ENCODE measurements at places on chromosomes 6 and 20.

DNA sequence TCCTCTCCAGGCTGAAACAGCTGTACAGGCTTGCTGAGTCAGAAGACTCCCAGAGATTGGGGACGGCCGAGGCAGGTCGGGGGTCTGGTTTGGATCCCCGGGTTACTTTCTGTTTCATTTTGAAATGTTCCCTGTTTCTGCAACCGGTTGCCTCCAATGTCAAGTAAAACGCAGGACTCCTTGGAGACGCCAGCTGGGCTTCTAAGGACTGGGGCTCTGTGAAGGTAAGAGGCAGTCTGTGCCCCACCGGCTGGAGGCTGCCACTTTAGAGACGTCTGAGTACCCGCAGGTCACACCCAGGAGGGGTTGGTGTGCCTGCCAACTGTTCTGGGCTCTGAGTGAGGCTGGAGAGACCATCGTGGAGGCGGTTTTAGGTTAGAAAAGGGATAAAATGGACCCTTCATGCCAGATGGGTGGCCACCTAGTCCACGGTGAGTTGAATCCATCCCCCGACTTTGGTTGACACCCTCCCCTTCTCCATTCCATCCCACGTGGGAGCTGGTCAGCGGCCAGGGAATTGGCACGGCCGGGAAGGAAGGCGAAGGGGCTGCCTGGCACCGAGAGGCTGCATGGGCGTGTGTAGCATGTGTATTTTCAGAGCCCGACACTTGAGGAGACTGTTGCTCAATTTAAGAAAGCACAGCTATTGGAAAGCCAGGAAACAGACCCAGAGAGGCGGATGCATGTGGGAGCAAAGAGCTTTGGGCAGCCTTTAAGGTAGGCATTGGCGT, 240.9 kb downstream of the PHACTR1 start:
- DNase-seq, result peak; percentile 36

- no peak for DNase-seq
Measured at GRCh38 chr20:40571639-40572038, 117.4 kb downstream of the MAFB start.

- DNase-seq, result no peak
Measured at GRCh38 chr6:127148511-127148910, 30.0 kb downstream of the RSPO3 start.

DNA sequence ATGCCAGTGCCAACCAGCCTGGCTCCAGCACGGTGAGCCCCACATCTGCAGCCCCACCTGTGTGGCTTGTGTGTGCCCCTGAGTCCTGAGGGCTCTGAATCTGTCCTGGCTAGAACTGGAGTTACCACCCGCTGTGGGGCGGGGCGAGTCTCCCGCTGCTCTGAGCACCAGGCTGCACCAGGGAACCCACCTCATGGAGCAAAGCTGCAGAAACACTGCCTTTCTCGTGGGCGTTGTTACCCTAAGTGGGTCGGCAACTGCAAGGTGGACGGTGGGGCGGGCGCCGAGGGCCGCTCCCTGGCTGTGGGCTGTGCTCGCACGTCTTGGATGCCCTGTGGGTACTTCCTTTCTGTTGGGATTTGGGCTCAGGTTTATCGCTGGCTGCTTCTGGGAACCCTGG, 12.7 kb upstream of the ZBTB46 start:
- DNase-seq, result no peak

GRCh38 chr6:14320332-14320731, 202.8 kb downstream of the CD83 start:
- no peak for DNase-seq

GRCh38 chr20:33667676-33668465, 1.1 kb downstream of the ACTL10 start:
- DNase-seq, result no peak

GRCh38 chr6:62371453-62372210, 85.6 kb upstream of the KHDRBS2 start:
- DNase-seq, result no peak

DNA sequence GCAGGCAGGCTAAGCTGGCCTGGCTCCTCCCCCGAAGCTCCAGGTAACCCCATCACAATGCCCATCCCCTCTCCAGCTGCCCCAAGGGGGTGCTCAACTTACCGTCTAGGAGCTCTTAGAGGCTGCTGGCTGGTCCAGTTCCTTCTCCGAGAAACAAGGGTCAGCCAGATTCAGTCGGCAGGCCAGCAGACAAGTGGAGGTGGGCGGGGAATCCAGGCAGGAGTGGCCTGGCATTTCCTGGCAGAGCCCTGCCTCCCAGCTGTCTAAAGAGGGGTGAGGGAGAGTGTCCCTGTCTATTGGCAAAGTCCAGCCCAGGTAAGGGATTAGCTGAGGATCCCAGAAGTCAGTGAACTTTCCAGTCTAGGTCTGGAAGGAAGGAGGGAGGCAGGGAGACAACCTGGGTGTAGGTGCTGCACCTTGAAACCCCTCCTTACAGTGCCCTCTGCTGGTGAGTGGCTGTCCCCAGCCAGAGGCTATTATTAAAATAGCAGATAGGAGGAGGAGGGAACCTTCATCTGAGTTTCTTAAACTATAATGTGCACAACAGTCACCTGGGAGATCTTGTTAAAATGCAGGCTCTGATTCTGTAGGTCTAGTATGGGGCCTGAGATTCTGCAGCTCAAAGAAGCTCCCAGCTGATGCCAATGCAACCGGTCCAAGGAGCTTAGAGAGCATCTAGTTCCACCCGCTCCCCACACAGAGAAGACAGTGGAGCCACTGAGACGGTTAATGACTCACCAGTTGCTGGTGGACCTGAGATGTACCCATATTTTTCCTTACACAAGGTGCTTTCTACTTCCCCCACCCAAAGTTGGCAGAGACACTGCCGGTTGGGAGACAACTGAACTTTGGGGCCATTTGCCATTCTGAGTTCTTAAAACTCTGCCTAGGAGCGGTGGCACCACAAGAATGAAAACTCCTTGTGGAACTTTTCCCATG, at the start of gene UNC5CL:
UNC5CL (minus strand) TSS at position 162 of the 939 bp plus-strand sequence. CDS start 4,147 bp downstream, outside the sequence.
- DNase-seq, result peak; percentile 52

GRCh38 chr6:137697267-137697938, 169.7 kb upstream of the TNFAIP3 start:
- DNase-seq, result peak; percentile 40

GRCh38 chr20:53914091-53914780, 156.2 kb downstream of the BCAS1 start:
- DNase-seq, result no peak

GRCh38 chr6:44474643-44475042, 87.1 kb downstream of the CDC5L start:
- DNase-seq, result no peak

DNA sequence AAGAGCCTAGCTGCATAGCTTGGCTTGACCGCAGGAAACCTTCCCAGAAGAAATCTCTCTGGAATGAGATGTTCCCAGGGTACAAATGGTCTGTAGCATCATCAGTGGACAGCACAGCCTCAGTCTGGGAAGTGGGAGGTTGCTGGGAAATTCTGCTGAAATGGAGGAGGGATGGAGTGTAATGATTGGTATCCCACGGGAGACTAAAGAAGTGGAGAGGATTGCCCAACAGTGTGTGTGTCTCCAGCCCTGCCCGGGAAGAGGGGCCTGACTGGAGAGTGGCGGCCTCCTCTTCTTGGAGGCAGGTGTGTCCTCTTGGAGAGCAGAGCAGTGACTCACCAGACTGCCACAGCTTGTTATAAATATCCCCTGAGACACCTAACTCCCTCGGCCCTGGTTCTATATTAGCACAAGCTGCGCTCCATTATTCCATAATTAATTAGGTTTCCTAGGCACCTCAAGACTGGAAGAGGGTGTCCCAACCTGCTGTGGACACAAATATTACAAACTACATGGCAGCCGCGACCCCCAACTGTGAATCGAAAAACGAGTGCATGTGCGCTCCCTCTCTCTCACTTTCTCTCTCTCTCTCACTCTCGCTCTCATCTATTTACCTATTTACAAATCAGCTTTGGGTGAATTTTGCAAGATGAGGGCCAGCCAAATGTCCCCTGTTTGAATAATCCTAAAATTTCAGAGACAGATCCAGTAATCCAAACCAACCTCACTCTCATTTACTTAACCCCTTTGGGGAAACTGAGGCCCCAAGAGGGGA, 68.8 kb downstream of the FGD2 start:
- no peak for DNase-seq

DNA sequence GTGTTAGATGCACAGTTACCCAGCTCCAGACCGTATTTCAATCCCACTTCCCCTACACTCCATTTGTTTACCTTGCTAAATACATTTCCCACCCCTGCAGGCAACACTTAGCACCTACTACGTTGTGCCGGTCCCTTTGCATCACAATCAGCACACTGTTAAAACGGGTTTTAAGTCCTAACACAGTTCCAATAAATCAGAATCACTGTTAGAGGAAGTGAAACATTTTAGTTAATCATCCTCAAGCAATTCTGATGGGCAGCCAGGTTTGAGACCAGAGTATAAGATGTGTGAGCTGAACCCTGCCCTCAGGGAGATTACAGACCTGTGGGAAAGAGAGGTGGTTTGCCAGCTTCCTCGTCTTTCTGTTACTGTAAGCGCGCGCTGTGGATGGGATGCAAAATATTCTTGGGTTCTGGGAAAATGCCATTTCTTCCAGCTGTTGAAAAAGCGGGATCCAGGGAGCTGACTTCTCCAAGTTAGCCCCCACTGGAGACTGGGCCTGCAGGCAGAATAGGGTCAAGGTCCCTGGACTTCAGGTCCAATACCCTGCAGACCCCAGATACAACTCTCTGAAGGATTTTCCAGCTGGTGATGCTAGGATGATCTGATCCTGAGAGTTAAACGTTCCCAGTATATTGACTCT, 3.1 kb downstream of the ZCCHC3 start:
- no peak for DNase-seq

GRCh38 chr20:41927655-41928054, 309.5 kb upstream of the CHD6 start:
- DNase-seq, result no peak

DNA sequence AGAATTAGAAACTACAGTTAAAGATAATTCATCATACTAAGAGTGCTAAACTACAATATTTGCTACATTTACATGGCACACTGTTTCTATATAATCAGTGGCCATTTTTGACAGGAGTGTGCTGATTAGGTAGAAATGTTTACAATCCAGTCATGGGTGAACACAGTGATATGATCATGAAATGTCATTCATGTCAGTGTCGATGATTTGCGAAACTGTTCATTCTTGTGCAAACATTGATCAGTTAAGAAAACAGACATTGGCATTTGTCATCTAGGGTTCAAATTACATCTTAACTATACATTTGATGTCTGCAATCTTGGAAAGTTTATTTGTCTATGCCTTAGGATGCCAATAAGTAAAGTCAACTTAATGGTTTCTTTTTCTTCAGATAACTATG, 474.9 kb downstream of the DOK5 start:
- DNase-seq, result no peak

DNA sequence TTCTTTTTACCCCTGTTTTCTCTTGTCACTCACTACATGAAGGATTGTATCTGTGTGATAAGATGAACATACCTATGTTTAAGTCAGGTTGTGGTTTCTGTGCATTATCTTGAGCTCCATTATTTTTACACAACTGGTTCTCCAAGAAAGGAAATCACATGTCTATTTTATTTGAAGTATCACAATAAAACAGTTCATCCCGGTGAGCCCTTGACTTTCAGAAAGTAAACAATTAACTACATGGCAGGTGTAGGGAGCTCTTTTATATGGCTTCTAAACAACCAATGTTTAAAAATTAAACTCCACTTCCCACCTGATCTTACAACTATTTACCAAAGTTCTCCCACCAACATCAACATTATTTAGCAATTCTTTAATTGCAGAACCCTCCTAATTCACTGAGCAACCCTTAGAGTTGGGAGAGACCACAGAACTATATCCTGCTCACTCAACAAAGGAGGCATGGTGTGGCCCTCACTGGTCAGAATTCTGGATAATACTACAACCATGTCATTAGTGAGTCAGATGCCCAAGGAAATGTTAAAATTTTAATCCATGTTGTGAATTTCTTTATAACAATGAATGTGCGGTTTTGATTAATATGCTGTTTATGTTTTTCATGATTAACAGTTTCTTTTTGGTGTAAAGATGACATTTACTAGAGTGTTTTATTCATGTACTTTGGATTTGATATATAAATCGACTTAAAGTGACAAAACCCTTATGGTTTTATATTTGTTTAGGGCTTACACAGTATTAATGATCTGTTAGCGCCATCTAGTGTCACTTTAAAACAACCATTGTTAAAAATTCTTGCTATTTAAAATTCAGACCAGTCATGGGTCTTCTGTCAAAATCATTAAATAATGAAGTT, 50.0 kb upstream of the SCGN start:
- peak; percentile 48 for DNase-seq

- DNase-seq, result no peak
Measured at GRCh38 chr6:53861518-53861917, 66.7 kb downstream of the LRRC1 start.

- DNase-seq, result no peak
Measured at GRCh38 chr6:34240329-34241248, 3.9 kb downstream of the HMGA1 start.

- no peak for DNase-seq
Measured at GRCh38 chr20:43570496-43570895, 11.7 kb downstream of the SGK2 start.

DNA sequence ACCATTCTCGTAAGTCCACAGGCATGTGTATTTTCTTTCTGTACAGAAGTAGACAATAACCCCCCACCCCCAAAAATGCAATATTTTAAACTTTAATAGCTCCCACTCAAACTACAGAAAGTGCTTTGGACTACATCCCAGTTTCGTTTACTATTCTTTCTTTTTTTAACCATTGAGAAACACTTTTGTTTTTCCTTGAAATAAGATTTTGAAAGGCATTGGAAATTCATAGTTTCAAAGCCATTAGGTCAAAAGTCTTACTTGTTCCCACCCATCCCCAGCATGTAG, 140.0 kb downstream of the KIF16B start:
- no peak for DNase-seq

- no peak for DNase-seq
Measured at GRCh38 chr6:24775520-24776058, 852 bp downstream of the GMNN start.

GRCh38 chr6:34645627-34646026, 50.9 kb downstream of the ILRUN start:
- DNase-seq, result no peak

DNA sequence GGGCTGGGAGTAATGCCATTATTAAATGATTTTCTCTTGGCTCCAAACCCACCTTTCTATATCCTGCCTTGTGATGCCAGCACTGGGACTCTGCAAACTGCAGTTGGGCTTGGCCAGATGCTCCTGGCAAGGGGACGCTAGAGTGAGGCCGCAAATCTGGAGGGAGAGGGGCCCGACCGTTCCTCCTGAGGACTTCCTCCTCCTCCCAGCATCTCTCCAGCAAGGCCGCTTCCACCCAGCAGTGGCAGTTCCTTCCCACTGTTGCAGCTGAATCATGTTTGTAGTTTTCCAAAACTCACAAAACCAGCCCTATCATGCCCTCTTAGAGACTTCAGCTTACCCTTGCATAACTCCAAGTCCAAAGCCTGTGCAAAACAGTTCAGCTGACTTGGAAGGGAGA, 244.4 kb downstream of the FOXA2 start:
- no peak for DNase-seq
